B cell (primary cell): ENCODE measurements at places on chromosomes 16 and 17.

- DNase-seq: no peak
These were observed 351.7 kb downstream of the CDH8 start for GRCh38 chr16:61684541-61684940.

GRCh38 chr17:66720027-66720426, 114.9 kb upstream of the CACNG5 start:
- no peak for DNase-seq

GRCh38 chr17:12301551-12301950, 280.9 kb downstream of the MAP2K4 start:
- DNase-seq: no peak

GRCh38 chr17:83179811-83180210, 100.4 kb downstream of the METRNL start:
- no peak for DNase-seq

GRCh38 chr17:39598047-39598481, 9.7 kb downstream of the NEUROD2 start:
- no peak for DNase-seq

GRCh38 chr16:82650804-82651203, 24.0 kb downstream of the CDH13 start:
- DNase-seq: no peak

GRCh38 chr17:75006653-75007052, 5.8 kb upstream of the MRPL58 start:
- no peak for DNase-seq

DNA sequence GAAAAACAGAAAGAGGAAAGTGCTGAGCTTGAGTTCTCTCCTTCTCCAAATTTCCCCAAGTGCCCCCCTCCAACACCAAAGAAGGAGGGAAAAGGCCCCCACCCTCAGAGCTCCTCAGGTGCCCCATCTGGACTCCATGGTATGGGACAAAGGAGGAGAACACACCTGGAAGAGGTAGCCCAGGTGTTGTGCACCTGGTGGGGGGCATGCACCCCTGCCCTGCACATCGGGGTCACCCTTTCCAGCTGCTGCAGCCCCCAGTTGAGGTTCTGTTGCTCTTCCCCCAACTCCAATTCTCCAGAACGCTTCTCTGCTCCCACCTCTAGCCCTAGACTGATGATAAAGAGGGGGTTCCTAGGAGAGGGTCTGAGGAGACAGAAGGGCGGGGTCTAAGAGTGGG, 3.0 kb upstream of the COL1A1 start:
- DNase-seq: no peak

- no peak for DNase-seq
These were observed 555 bp upstream of the NCBP3 start for GRCh38 chr17:3846437-3847164.

DNA sequence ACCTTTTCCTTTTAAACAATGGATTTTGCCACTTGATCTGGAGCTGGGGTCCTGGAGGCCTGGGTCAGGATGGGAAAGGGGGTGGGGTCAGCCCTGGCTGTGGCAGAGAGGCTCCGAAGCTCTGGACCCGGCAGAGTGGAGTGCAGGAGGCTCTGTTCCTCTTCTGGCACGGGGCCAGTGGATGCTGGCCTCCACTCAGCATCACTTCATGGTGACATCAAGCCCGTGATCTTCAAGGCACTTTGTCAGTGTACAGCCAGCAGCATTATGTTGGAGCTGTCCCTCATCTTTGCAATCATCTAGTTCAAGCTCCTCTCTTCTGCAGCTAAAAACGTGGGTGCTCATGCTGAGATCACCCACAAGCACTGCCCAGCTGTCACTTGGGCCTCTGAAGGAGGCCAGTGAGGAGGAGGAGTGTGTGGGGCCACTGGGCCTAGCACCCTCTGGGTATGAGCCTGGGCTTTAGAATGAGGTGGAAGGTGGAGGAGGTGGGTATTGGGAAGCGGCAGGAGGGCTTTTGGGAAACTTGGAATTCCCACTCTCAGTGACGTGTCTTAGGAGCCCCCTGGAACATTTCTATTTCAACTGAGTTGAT, 45.9 kb upstream of the MGAT5B start:
- no peak for DNase-seq

GRCh38 chr16:1656808-1657617, 21.1 kb upstream of the JPT2 start:
- DNase-seq: no peak

GRCh38 chr17:42585353-42585752, 7.8 kb upstream of the PSMC3IP start:
- no peak for DNase-seq

DNA sequence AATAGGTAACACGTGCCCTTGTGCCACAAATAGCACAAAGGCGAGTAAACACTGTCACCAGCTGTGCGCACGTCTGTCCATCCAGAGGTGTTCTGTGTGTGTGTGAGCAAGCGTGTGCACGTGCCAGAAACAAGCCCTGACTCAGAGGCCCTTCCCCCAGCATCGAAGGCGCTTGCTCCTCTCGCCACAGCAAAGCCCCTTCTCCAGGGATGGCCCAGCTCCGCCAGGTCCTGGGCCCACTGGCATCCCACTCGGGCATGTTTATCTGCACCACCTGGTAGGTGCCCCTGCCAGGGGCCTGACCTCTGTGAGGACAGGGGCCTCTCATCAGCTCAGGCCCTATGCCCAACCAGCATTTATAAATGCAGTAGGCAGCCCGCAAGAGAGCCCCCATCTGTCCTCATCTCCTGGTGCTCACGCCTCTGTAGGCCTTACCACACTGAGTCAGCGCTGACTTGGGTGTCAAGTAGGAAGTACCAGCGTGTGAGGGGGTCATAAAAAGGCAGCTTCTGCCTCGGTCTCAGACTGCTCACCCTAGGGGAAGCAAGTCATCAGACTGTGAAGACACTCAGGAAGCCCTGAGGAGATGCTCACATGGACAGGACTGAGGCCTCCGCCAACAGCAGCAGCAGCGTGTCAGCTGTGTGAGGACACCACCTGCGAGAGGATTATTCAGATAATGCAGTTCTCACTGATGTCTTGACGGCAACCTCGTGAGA, 10.8 kb downstream of the TMEM235 start:
- peak; percentile 76 for DNase-seq

- DNase-seq: no peak
These were observed 3.1 kb downstream of the NME2 start for GRCh38 chr17:51169340-51169739.

DNA sequence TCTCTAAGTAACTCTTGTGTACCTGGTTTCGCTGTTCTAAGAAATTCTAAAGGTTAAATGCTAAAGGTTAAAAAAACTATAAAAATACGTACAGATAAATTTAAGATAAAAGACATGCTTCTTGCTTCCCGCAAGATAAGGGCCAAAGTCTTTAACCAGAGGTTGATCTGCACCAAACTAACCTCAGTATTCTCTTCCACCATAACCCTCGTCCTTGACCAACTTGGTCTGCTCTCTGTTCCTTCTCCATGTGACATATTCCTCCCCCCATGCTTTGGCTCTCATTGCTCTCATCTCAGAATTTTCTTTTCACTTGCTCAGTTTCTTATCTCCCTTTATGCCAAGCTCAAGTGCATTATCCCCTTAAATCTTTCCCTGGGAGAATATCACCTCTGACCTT, 330.5 kb upstream of the ZFHX3 start:
- DNase-seq: no peak

GRCh38 chr16:19162085-19162484, 6.0 kb upstream of the SYT17 start:
- no peak for DNase-seq

- DNase-seq: no peak
These were observed 109.0 kb downstream of the SYCE1L start for GRCh38 chr16:77308163-77308561.

DNA sequence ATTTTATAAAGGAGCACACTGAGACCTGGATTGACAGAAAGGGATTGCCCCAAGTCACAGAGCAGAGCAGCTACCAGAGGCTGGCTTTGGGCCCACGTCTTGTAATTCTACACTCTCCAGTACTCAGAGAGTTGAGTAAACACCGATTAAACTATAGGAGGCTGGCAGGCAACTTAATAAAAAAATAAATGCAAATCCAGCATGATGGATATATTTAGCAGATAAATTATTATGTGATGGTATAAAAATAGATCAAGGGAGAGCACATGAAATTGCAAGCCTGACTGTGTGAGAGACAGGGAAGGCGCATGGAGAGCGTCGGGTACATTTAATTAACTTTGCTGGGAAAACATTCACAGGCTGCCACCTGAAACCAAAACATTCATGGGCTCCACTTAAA, 87.7 kb upstream of the CCL2 start:
- DNase-seq: no peak

- DNase-seq: no peak
These were observed 4.4 kb upstream of the MT4 start for GRCh38 chr16:56560447-56560846.

GRCh38 chr17:3036800-3037199, 26.6 kb downstream of the OR1D5 start:
- DNase-seq: no peak

GRCh38 chr16:69890114-69890891, 60.8 kb upstream of the CLEC18A start:
- DNase-seq: no peak

DNA sequence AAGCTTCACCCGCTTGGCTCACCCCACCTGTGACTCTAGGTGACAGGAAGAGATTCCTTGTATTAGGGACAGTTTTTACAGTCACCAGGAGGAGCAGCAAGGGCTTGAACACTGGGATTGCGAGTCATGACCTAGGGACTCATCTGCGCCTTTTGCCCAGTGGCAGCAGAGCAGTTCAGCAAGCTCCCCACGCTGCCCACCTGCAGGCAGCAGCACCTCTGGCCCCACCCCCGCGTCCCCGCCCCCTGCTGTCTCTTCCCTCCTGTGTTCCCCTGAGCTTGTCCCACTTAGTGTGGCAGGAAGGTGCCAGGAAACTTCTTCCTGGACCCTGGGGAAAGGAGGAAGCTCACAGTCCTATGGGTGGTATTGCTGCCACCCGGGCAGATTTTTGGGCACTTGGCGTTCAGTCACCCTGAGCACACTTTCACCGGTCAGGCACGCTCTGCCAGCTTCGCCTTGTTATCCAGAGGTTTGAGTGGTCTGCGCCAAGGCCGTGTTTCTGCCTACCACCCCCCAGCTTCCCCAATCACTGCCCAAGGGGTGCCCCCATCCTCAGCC, 8.7 kb downstream of the MMP15 start:
- DNase-seq: no peak

DNA sequence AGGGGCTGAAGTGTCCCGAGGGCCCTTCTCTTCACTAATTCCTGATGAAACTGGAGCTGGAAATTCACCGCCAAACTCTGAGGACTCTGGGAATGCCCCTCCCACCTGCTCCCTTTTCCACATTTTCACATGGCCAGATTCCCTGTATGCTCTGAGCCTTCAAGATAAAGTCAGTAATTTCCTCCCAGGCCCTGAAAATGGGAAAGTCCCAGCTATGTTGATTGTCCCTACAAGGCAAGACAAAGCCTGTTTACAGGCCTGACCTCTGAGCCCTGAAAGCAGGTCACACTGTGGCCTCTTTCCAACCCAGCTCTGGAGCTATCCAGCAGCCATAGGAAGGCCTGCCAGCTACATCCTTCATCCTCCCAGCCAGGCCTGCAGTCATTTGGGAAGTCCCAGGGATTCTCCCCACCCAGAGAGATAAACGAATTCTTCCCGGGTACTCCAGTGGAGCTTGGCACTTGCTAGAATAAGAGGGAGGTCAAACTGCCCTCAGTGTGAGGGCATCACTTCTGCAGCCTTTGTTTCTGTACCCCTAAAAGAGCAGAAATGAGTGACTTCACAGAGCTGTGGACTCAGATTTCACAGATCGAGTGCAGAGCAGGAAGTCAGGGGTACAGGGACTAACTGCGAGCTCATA, 19.6 kb upstream of the CCL2 start:
- no peak for DNase-seq

DNA sequence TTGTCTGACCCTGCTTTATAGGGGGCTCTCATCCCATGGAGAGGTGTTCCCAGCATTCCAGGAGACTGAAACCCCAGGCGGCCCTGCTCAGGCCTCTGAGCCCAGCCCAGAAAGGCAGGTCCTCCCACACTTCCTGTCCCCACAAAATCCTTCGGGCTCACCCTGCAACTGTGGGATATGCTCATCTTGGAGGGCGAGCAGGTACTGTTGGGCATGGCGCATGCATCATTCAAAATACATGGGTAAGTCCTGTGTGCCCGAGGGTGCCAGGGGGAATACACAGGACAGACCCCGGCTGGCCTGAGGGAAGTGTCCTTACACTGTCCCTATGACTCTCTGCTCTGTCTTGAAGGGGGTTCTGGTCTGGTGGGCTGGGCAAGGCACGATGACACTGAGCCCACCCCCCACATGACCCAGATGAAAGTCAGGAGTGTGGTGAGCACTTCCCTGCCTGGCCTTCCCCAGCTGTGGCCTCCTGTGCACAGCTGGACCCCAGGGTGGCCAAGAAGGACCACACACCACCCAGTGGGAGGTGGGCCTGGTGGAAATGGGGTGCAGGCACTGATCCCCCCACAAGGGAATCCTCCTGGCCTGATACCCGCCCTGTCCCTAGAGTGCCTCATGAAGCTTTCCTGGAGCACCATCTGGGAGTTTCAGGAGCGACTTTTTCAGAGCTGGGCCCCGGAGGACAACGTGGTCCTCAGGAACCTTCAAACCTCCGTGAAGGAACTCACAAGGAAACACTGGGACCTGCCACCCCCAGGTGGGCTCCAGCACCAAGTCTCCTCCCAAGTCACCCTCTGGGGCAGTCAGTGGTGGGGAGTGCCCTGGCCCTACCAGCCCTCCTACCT, 46.7 kb downstream of the USP22 start:
- DNase-seq: no peak

GRCh38 chr16:23131436-23131835, 17.8 kb downstream of the USP31 start:
- no peak for DNase-seq

DNA sequence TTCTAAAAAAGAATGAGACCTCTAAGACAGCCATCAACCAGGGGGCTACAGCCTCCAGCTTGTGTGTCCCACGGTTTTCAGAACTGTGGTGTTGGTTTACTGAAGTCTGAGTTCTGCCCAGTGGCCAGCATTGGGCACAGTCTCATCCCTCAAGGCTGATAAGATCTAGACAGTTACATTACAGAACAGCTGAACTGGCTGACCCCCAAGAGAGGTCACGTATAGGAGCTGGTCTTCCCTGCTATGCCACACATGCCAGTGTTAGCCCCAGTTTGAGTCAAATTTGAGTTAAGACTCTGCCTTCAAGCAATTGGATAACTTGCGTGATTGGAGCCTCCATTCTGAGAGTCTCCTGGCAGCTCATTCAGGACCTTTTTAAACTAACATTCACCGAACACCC, 14.8 kb upstream of the NUP93 start:
- DNase-seq: no peak
